Substantia nigra (tissue), 51 donors: ENCODE measurements at places on chromosomes 7 and 10.

DNA sequence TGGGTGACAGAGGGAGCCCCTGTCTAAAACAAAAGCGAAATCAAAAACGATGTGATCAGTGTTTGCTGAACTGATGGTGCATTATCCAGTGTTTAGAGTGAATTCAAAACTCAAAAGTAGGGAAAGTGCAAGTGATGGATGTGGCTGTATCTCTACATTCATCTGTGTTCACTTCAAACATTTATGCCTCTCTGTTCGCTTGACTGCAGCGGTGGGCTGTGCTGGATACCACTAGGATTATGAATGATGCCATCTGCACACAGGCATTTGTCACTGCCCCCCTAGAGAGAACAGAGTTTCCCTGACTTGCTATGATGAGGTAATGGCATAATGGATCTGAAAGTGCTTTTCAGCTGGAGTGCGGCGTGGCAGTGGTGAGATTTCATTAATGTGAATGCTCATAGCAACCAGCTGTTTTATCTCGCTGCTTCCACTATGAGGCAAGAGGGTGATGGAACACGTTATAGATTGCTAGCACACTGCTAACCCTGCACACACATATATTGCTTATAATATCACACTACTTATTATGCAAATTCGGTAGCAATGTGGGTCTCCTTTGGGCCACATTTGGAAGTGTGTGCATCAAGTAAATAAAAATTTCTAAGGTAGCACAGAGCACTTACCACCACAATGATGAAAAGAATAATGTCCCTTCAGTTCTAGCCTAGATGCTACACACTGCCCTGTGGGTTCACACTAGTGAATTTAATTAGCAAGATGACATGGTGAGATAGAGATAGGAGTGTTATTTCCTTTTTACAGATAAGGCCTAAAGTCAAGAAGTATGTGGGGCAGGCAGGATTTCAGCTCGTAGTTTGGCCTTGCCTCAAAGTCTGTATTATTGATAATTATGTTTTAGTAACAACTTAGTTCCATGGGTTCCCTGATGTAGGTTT lies 164.7 kb downstream of the CAMK1D start:
- DNase-seq = no peak

DNA sequence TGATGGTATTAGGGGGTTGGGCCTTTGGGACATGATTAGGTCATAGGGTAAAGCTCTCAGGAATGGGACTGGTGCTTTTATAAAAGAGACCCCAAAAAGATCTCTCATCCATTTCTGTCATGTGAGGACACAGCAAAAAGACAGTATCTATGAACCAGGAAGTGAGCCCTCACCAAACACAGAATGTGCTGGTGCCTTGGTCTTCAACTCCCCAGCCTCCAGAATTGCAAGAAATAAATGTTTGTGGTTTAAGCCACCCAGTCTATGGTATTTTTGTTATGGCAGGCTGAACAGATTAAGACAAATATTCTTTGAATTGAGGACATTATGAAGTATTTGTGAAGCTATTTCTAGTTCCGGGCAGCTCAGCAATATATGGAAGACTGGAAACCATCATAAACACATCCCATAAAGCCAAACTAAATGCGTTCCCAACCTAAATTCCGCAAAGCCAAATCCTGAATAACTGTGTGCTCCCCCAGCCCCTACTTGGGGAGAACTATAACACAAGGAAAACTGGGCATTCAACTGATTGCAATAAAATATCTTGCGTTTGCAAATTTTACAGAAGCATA lies 153.7 kb downstream of the GALNT17 start:
- no peak for DNase-seq

DNA sequence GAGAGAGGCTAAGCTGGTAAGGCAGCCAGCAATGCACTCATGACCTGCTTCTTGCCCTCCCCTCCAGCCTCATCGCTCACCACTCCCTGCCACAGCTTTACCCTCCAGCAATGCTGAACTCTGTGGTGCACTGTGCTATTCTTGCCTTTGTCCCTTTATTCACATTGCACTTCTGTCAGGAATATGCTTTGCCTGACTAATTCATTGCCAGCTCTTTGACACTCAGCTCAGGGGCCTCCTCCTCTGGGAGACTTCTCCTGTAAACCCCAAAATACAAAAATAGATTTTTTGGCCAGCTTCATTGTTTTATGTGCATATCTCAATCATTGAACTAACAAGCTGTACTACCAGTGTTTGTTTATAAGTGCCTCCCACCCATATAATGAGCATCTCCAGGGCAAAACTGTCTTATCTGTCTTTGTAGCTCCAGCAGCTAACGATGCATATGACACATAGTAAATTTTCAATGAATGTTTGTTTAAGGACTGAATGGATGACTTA lies 8.2 kb downstream of the CNNM1 start:
- DNase-seq = no peak

GRCh38 chr10:82661701-82662100 lies 786.7 kb downstream of the NRG3 start:
- DNase-seq = no peak

- no peak for DNase-seq
These were observed 198.3 kb downstream of the RPS24 start for GRCh38 chr10:78231939-78232338.

GRCh38 chr7:78530351-78530750 lies 731.8 kb downstream of the PHTF2 start:
- DNase-seq = no peak

DNA sequence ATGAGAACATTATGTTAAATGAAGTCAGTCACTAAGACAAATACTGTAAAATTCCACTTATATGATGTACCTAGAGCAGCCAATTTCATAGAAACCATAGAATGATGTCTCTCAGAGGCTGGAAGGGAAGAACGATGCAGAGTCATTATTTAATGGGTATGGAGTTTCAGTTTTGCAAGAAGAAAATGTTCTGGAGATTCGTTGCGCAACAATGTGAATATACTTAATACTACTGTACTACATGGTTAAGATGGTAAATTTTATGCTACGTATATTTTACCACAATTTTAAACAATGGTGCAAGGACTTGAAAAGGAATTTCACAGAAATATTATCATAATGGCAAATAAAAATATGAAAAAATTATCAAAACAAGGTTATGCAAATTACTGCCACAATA lies 972.6 kb downstream of the KCNMA1 start:
- DNase-seq = no peak

- no peak for DNase-seq
These were observed 213.3 kb upstream of the KCND2 start for GRCh38 chr7:120059641-120060040.

- DNase-seq = no peak
These were observed 167.7 kb downstream of the NSUN6 start for GRCh38 chr10:18483516-18484186.

DNA sequence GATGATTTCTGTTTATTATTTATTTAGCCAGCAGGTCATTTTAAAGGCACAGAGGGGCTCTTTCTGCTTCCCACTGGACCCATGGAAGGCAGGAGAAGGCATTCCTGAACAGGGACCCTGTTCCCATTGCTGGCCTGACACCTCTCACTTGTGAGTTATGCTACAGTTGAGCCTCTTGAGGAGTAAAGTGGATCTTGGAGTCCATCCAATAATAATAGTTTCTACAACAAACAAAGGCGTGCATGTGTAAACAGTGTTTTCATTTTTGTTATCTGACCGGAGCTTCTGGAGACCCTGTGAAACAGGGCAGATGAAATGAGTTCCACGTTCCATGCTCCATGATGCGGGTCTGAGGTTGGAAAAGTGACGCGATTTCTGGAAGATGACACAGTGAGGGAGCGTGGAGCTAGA lies 127.3 kb upstream of the HABP2 start:
- no peak for DNase-seq

DNA sequence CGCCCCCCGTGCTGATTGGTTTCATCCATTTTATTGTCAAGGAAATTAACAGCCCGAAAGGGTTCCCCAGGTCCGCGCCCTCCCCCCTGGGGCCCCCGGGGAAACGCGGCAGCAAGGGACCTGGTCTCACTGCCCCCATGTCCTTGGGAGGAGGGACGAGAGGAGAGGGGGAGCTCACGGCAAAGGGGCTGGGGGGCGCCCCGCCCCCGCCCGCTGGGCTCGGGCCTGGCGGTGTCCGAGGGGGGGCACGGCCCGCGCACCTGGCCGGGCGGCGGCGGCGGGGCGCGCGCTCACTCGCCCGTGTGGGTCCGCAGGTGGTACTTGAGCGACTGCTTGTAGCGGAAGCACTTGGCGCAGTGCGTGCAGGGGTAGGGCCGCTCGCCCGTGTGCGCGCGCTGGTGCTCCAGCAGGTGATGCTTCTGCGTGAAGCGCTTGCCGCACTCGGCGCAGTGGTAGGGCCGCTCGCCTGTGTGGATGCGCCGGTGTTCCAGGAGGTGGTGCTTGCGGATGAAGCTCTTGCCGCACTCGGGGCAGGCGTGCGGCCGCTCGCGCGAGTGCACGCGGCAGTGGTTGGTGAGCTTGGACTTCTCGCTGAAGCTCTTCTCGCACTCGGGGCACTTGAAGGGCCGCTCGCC lies 29.3 kb downstream of the ZNF777 start:
- DNase-seq = no peak

- DNase-seq = no peak
These were observed 79.7 kb upstream of the MACROH2A2 start for GRCh38 chr10:69972981-69973397.

- no peak for DNase-seq
These were observed 166.2 kb downstream of the CPEB3 start for GRCh38 chr10:92124616-92125143.

DNA sequence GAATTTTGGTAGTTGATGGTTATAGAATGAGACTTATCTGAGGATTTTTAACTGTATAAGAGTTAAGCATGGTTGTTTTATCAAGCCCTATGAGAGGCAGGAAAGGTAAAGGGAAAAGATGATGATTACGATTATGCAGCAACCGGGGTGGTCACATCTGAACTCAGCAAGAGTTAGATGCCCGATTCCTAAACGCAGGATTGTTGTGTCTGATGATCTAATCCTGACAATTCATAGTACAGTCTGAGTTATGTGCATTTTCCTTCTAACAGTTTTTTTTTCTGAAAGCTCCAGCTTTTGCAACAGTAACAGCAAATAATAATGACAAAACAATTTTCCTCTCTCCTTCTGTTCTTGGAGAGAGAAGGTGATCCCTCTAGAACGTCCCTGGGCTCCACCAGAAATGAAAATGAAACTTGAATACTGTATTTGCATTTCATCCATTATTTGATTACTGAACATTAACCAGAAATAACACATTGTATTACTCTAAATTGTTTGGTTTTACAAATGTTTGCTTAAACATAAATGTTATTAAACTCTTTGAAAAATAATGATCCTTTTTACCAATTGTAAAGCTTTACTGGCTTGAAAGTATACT lies 176.5 kb upstream of the CCDC6 start:
- no peak for DNase-seq

DNA sequence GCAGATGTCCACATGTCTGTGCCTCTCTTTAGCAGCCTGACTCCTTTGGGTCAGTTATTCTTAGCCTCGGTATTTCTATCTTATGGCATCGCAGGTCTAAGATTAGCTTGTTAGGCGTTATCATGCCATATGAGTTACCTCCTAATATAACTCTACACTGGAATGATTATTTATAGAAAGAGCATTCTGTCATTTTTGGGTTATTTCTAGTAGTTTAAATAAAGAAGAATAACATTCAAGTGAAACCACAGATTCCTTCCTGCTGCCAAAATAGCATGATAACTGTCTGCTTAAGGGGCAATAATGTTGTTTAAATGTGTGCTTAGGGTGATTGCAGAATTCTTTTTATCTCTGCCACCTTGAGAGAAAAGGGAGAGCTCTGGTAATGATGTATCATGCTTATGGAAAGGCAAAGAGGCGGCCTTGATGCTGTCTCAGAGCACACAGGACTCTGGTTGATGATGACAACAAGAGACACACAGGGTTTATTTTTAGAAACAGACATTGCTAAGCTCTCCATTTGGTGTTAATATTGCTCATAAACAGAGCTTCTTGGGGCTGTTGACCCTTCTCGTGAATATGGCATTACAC lies 10.4 kb downstream of the HDAC9 start:
- no peak for DNase-seq

- no peak for DNase-seq
These were observed 191.2 kb upstream of the PHYHIPL start for GRCh38 chr10:58985216-58985615.

GRCh38 chr7:35630024-35630972 lies 64.6 kb downstream of the HERPUD2 start:
- DNase-seq = no peak

DNA sequence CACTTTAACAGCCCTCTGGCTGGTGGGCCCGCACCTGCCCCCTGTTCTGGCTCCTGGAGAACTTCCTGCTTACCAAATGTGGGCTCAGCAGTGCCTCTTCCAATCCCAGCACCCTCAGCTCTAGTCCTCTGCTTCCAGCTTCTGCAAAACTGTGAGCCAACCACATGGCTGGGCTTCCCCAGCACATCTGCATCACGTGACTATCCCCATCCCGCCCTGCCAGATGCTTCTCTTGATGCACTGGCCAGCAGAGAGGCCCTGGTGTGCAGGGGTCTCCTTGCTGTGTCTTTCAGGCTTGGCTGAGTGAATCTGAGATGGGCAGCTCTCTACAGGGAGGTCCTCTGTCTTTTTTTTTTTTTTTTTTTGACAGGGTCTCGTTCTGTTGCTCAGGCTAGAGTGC lies 43.8 kb upstream of the DMBT1 start:
- no peak for DNase-seq
